Nephron progenitor cell (in vitro differentiated cells): ENCODE measurements at places on chromosomes 11 and 22.

DNA sequence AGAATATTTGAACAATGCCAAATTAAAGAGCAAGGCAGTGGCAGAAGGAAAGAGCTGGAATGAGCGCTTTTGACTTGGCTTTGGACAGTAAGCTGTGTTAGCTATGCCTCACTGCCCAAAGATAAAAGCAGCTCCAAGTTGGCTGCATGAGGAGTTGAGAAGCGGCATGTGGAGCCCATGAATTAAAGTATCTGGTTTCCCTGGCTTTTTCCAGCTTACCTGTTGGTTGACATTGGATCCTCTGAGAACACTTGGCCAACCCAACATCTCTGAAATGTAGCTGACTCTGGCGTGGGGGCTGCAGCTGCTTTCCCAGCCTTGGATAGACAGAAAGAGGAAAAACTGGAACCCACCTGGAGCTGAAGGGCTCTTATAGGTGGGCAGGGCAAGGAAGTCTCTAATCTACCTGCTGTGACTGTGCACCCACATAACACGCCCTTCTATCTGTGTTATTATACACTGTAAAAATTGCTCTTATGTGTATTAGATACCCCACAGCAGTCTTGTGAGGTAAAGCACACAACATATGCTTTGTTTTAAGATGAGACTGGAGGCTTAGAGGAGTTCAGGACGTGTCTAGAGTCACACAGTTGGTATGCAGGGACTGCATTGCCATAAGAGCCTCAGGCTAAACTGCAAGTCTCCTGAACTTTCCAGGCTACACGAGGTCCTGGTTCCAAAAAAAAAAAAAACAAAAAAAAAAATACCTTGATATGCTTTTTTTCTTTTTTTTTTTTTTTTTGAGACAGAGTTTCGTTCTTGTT, 5.8 kb downstream of the UBASH3B start:
- peak; percentile 21 for DNase-seq

DNA sequence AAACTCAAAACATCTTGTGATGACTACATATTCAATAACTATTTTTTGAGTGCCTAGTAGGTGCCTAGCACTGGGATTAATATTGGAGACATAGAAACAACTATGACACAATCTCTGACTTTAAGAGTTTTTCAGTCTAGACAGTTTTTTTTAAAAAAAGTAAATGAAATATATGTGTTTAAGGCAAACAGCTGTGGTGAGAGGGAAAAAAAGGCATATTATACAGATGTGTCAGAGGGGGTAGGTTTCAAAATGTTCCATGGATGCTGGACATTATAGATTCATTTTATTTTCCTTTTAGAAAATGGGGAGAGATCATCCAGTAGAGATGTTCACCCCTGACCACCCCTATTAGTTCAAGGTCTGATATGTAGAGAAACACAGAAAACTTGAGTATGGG, 90.8 kb downstream of the LUZP2 start:
- no peak for DNase-seq

DNA sequence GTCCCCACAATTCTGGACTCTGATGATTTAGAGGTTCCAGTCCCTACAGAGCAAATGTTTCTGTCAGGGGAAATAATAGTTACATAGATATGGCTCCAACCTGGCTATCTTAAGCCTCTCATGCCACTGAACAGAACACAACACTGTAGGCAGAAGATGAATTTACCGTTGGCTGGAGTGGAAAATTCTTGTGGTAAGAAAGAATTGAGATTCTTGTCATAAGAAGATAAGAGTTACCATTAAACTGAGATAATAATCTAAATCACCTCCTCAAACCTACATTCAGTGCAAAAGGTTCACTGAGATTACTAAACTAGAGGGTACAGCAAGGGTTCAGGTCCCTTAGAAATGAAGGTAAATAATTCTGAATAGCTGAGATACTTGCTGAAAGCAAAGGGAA, 10.1 kb upstream of the NAALAD2 start:
- DNase-seq: no peak

DNA sequence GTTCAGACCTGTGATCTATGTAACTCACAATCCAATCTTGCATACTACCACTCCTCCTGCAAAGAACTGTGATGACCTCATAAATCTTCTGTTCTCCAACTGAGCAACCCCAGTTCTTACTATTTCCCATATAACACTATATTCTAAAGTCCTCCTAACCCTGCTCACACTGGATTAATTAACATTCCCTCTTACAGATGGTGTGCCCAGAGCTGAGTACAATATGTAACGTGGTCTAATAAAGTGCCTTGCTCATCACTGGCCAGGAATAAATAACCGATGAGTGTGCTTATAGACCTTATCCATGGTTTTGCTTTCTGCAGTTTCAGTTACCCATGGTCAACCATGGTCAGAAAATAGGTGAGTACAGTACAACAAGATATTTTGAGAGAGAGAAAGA, 28.6 kb downstream of the PRCP start:
- DNase-seq: no peak

DNA sequence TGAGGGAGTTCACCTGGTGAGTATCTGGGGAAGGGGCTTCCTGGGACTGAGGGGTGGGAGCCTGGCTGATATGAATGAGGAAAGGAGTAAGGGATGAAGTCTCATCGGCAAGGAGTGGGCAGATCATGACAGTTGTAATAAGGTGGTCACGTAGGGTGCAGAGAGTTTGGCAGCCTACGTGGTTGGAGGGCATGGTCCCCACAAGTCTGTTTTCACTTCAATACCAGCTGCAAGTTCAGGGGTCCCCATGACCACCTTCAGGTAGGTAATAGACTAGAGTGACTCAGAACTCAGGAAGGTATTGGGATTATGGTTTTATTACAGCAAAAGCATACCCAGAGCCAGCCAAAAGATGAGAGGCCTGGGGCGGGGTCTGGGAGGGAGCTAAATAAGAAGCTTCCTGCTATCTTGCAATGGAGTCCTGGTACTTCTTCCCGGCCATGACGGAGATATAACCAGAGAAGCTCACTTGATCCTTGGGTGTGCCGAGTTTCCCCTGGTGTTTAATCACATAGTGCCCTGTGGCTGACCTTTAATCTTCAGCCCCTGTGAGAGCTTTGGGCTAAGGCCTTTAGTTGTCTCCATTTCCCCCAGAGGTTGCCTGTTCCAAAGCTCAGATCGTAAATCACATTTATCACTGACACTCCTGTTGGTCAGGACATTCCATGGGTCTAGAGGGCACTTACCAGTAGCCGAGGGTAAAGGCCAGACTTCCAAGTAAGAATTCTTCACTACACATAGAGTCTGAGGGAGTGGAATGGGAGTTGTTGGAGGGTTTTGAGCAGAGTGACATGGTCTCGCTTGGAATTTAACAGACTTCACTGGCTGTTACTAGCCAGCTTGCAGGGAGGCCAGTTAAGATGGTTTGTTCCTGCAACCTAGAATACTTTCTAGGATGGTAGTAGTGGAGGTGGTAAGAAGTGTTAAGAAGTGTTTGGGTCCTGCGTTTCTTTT, 9.1 kb downstream of the SLC3A2 start:
- DNase-seq: peak; percentile 54

DNA sequence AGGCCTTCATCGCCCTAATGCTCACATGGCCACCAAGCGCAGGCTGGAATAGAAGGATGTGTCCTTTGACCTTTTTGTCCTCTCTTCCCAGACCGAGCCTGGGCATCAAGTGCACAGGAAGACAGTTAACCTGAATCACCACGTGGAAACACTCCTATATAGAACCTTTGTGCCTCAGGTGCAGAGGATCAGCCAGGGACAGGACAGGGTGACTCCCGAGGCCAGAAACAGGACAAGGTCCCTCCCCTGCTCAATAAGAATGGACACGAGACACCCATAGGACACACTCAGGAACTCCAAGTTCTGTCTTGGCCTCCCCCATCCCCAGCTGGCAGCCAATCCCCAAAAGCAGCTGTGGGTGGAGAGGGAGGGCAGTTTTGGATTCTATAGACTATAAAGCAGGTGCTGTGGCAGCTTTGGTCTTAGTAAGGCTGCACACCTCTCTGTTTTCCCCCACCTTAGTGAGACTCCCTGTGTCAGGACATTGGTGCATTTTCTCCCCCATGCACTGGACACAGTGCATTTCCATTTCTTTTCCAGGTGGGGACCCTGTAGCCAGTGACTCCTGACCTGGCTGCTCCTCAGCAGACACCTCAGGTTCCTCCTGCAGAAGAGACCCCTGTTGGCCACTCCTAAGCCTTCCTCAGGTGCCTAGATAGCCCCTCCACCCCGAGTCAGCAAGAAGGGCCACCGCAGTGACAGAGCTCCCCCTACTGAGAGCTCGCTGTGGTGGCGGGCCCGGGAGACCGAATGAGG, 43.6 kb upstream of the POU2AF1 start:
- DNase-seq: peak; percentile 76

DNA sequence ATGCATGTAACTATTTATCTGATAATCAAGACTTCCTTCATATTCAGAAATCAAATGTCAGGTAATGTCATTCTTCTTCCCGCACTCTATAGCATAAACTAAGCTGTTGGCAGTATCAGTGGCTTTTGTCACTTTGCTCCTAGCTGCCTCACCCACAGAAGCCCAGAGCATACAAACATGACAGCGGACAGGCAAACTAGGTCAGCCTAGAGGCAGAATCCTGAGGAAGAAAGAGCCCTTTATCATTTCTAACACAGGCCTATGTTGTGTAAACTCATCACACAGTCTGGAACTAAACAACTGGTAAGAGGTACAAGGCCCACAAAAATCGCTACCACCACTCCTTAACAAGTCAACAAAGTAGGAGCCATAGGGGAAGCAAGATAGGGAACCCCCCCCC, 21.0 kb downstream of the GUCY1A2 start:
- DNase-seq: no peak

DNA sequence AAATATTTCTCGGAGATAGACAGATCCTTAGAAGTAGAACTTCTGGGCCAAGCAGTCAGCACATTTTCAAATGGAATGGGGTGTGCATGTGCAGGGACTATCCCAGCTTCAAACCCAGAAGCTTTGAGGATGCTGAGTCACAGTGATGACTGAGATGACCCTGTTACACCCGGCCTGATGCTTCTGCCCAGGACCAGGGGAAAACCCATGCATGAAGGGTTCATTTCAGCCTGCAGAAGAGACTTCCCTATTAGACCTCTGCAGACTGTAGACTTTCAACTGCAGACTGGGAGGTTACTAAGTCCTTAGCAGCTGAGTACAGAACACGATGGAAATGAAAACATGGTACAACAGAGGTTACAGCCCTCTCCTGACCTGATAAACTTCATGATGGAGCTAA, 3.6 kb upstream of the OR2AT4 start:
- DNase-seq: no peak

GRCh38 chr11:47408598-47409439, 429 bp downstream of the SLC39A13 start:
- peak; percentile 47 for DNase-seq
